Calu3 (cell line): ENCODE measurements at places on chromosomes 13 and 19. TPM values are rescaled to one million over a fixed set of nuclear protein-coding genes. Genes with fewer than 3 reads are reported as not detected.

DNA sequence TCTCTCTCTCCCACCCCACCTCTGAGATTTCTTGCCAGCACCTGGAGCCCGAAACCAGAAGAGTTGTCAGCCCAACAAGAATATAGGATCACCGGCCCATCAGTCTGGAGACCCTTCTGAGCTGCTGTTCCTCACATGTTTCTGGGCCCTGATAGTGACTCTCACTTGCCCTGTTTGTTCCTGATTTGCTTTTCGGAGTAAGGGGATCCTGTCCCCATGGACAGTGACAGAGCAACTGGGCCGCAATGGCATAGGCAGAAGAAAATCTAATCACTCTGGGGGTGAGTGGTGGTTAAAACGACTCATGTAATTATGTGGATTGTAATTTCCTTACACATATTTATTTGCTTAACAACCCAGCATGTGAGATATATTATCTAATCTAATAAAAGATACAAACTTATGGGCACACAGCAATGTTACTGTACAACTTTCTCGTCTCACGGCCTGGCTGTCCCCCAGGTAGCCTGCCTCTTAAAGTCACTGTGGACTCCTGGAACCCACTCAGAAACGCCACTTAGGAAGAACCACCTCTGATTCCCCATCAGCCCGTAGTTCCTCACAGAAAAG is 663 bp upstream of the SMAD9 start:
- no peak for DNase-seq
- no peaks in the 10 kb centered on the region for H3K27me3 ChIP-seq
- no peak overlapping the region for H3K27ac ChIP-seq
- H3K4me3 ChIP-seq = peak overlapping the region; percentile 49
- no peaks in the 10 kb centered on the region for H3K4me1 ChIP-seq

OR7G1 gene
- not detected in 2 replicates for total RNA-seq

DNA sequence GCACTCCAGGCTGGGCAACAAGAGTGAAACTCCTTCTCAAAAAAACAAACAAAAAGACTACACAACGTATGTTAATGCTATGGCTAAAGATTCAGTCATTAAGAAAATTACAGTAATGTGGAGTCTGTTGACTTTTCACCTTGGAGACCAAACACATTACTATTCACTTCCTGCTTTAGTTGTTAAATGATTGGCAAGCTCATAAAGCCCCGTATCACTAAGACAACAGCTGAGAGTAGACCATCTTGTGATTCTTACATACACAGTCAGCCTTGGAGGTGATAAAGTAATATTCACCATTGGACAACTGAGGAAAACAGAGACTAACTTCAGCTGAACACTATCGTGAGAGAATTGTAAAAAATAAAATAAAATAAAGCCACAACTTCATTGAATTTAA is 86.5 kb downstream of the KCTD12 start:
- no peaks in the 10 kb centered on the region for H3K4me1 ChIP-seq
- H3K27ac ChIP-seq = no peak overlapping the region
- H3K36me3 ChIP-seq = no peaks in the 10 kb centered on the region
- H3K4me3 ChIP-seq = no peak overlapping the region
- no peaks in the 10 kb centered on the region for H3K27me3 ChIP-seq

- peak; percentile 71 for DNase-seq
- peak overlapping the region; percentile 87 for H3K4me3 ChIP-seq
- peaks cover 27% of the 10 kb centered on the region for H3K27me3 ChIP-seq
- H3K4me1 ChIP-seq = peaks cover 21% of the 10 kb centered on the region
- H3K27ac ChIP-seq = no peak overlapping the region
- peaks cover 21% of the 10 kb centered on the region for H3K36me3 ChIP-seq
Measured at GRCh38 chr19:46014941-46015686, 7.7 kb downstream of the PGLYRP1 start.

VSTM1 gene
- total RNA-seq = not detected in 2 replicates

DNA sequence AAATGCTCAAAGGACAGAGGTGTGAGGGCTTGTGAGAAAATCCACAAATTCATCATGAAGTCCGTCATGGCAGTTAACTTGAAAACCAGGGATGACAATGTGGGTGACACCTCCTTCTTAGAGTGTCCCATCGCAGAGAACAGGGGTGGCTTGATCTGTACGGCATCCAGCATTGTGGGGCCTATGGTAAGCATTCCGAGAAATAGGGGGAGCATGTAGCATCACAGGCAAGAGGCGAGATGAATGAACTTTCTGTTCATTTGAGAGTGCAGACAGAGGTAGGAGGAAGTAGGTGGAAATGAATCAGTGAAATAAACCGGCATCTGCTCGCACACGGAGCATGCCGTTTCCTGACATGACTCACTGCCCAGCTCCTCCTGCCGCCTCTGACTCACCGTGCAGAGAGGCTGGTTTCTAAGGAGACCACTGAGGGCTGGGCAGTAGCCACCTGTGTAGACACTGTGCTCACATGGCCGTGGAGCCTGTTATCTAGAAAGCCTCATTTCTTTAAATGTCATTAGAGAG is 339.0 kb downstream of the RFC3 start:
- peak overlapping the region; percentile 51 for H3K4me3 ChIP-seq
- no peaks in the 10 kb centered on the region for H3K27me3 ChIP-seq
- peaks cover 46% of the 10 kb centered on the region for H3K36me3 ChIP-seq
- peak overlapping the region; percentile 98 for H3K27ac ChIP-seq
- peaks cover 76% of the 10 kb centered on the region for H3K4me1 ChIP-seq

GRCh38 chr19:52028780-52029123 is 573 bp upstream of the ZNF614 start:
- peaks cover 6% of the 10 kb centered on the region for H3K4me1 ChIP-seq
- DNase-seq = no peak
- H3K4me3 ChIP-seq = peak overlapping the region; percentile 79
- H3K27ac ChIP-seq = peak overlapping the region; percentile 78
- H3K27me3 ChIP-seq = no peaks in the 10 kb centered on the region
- peaks cover 52% of the 10 kb centered on the region for H3K36me3 ChIP-seq

GRCh38 chr13:102571075-102571474 is 25.7 kb upstream of the TPP2 start:
- no peak for DNase-seq
- H3K4me3 ChIP-seq = no peak overlapping the region
- no peaks in the 10 kb centered on the region for H3K4me1 ChIP-seq
- H3K36me3 ChIP-seq = no peaks in the 10 kb centered on the region
- peaks cover 13% of the 10 kb centered on the region for H3K27me3 ChIP-seq

UGGT2 gene
- 11.1 and 12.1 TPM in 2 replicates for total RNA-seq

PCDH17 gene
- total RNA-seq = not detected in 2 replicates

- peak overlapping the region; percentile 58 for H3K4me3 ChIP-seq
- no peaks in the 10 kb centered on the region for H3K4me1 ChIP-seq
- no peak overlapping the region for H3K27ac ChIP-seq
- H3K27me3 ChIP-seq = peaks cover 45% of the 10 kb centered on the region
- DNase-seq = no peak
- H3K36me3 ChIP-seq = no peaks in the 10 kb centered on the region
Measured at GRCh38 chr19:29760752-29761502, 45.9 kb upstream of the C19orf12 start.

DNA sequence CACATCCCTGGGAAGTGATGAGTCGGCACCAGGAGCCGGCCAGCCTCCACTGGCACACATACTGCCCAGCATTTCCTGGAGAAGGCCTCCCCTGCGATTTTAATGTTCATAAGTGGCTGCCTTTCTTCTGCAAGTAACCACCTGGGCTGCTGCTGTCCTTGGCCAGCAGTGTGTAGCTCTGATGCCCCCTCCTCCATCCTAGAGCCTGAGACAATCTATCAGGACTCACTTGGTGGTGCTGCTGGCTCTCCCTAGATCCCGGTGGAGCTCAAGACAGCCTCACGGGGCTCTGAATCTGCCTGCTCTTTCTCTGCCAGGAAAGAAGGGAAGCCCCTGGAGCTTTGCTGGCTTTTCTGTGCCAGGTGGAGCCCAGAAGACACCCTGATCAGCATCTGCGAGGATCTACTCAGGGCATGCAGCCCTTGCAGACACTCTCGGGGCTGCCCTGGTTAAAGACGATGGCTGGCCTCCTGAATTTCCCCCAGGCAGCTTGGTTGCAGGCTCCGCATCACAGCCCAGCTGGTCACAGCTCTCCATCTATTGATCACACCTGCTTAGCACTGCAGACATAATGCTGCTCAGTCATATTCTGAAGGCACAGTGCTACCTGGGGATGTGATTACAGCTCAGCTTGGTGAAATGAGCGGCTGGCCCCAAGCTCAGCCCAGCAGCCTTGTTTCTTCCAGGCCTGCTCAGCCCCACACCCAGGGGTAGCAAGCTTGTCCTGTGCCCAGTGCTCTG is 122.3 kb downstream of the ZDHHC20 start:
- no peaks in the 10 kb centered on the region for H3K27me3 ChIP-seq
- H3K4me1 ChIP-seq = no peaks in the 10 kb centered on the region
- no peak for DNase-seq
- H3K27ac ChIP-seq = no peak overlapping the region

CYSLTR2 gene
- not detected in 2 replicates for total RNA-seq

AMER2 gene
- not detected in 2 replicates for total RNA-seq

GPR18 gene
- total RNA-seq = not detected in 2 replicates

ANKLE1 gene
- total RNA-seq = 0.32 and 0.66 TPM in 2 replicates

PCDH9 gene
- total RNA-seq = 1.3 and 2.1 TPM in 2 replicates

SIGLEC6 gene
- not detected in 2 replicates for total RNA-seq

NALCN gene
- total RNA-seq = 2.0 and 2.8 TPM in 2 replicates

DNA sequence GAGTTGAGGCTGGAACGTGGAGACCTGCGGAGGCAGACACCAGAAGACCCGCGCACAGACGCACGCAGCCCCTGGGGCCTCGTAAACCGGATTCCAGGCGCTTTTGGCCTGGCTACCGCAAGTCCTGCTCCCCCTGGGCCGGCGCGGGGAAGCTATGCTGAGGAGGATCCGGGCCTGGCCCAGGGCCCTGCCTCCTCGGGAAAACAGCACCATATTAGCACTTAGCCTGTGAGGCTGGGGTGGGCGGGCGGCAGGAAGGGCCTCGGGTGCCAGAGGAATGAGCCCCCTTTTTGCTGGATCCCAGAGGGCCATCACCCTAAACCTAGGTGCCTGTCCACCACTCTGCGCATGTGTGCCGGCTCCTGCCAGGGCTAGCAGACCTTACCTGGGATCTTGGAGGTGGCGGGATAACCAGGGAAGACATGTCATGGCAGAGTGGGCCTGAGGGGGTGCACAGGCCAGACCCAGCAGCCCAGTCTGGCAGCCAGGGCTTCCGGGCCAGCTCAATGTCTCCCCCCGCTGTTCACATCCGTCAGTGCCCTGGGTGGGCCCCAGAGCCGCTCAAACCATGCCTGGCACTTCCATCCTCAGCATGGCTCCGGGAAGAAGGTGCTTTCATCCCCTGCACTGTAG is 7.3 kb downstream of the ELOF1 start:
- H3K27me3 ChIP-seq = no peaks in the 10 kb centered on the region
- DNase-seq = peak; percentile 9
- H3K4me3 ChIP-seq = no peak overlapping the region
- no peak overlapping the region for H3K27ac ChIP-seq
- peaks cover 1% of the 10 kb centered on the region for H3K4me1 ChIP-seq

- H3K27ac ChIP-seq = no peak overlapping the region
- H3K4me1 ChIP-seq = no peaks in the 10 kb centered on the region
- no peaks in the 10 kb centered on the region for H3K36me3 ChIP-seq
- DNase-seq = no peak
- H3K4me3 ChIP-seq = no peak overlapping the region
Measured at GRCh38 chr13:31765138-31765785, 25.9 kb downstream of the RXFP2 start.

DNA sequence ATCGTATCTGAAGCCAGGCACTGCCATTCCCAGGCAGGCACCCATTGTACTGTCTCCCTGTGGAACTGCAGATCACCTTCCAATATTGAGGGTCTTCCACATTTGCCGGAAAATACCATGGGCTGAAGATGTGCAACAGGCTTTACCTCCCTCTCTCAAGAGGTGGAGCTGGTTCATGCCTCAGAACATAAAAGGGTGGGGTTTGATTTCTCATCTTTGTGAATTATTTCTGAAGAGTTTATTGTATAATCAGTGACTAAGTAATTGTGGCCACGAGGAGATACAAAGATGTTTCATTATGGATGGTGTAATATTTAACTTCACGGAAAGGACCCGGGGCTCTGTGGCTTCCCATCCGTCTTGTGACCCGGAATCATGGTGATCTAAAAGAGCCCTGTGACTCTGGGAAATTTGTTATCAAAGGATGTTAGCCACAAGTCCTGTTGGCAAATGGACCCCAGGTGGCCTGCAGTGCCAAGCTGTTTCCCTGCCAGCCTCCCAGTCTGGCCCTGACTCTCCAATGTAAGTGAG is 230.5 kb downstream of the LACC1 start:
- peaks cover 46% of the 10 kb centered on the region for H3K4me1 ChIP-seq
- H3K27me3 ChIP-seq = no peaks in the 10 kb centered on the region
- H3K27ac ChIP-seq = no peak overlapping the region
- peak; percentile 10 for DNase-seq
- H3K4me3 ChIP-seq = no peak overlapping the region
- no peaks in the 10 kb centered on the region for H3K36me3 ChIP-seq

DNA sequence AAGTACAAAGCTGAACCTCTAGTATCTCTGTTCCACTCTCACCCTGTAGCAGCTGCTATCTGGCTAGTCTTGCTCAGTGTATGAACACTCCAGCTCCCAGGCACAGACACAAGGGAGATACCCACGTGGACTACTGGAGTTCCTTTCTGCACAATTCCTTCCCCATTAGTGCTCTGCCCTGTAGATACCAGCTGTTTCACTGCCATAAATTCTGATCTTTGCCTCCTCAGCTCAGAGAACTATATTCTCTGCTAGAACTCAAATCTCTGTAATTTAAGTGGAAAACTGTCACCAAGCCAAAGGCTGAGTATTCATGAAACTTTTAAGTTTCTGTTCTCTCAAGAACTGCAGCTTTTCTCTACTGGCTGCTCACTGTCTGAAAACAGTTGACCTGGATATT is 273.7 kb downstream of the DIAPH3 start:
- no peaks in the 10 kb centered on the region for H3K4me1 ChIP-seq
- H3K4me3 ChIP-seq = no peak overlapping the region
- H3K36me3 ChIP-seq = no peaks in the 10 kb centered on the region
- no peak for DNase-seq

DNA sequence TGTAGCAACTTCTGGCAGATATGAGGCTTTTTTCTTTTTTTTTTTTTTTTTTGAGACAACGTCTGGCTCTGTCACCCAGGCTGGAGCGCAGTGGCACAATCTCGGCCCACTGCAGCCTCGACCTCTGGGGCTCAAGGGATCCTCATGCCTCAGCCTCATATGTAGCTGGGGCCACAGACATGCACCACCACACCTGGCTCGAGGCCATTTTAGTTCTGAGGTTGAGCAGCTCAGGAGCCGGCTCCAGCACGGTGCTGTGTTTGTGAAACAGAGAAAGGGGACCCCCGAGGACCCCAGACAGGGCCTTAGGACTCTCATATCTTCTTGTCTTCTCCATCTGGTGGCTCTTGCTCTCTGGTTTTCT is 3.4 kb upstream of the FLT3LG start:
- DNase-seq = no peak
- peaks cover 9% of the 10 kb centered on the region for H3K4me1 ChIP-seq
- H3K27me3 ChIP-seq = peaks cover 17% of the 10 kb centered on the region
- H3K4me3 ChIP-seq = no peak overlapping the region
